ENCODE measurements at places on chromosomes 16 and 17.

- no peak for DNase-seq
Observed at GRCh38 chr17:30545024-30545423, 67.8 kb downstream of the GOSR1 start.

DNA sequence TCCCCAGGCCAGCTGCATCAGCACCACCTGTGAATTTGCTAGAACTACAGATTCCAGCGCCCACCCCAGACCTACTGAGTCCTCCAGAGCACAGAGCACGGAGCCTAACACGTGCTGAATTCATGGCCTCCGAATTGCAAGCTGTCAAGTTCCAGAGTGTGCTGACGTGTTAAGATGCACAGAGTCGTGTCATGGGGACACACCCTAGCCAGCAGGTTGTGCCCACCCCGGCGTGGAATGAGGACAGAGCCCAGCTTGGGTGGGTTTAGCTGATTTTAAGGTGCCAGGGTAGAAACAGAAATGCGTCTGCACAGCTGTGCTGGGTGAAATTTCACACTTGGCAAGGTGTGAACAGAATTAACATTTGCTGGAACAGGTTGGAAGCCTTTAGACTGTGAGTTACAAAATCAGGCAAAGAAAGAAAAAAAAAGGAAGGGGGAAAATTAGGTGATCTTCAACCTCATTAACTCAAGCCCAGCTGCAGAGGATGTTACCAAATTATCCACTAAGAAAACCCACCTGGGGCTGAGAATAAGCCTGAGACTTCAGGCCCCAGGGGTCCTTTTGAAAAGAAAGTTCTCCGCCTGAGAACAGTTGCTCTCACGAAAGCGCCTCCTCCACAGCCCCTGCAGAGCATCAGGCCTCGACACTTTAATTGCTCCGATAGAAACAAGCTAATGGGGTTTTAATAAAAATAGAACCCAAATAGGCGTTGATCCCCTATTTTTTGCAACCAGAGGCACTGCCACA, 27.1 kb downstream of the GINS3 start:
- DNase-seq = no peak

- no peak for DNase-seq
Observed at GRCh38 chr17:4641297-4642195, at the start of gene ALOX15. ALOX15 (minus strand) TSS chr17:4641678; CDS start chr17:4641651, 27 bp downstream.

GRCh38 chr17:28864991-28865849, 10.4 kb downstream of the ERAL1 start:
- DNase-seq = no peak

- peak; percentile 38 for DNase-seq
Observed at GRCh38 chr17:46940692-46941404, 17.9 kb downstream of the GOSR2 start.

DNA sequence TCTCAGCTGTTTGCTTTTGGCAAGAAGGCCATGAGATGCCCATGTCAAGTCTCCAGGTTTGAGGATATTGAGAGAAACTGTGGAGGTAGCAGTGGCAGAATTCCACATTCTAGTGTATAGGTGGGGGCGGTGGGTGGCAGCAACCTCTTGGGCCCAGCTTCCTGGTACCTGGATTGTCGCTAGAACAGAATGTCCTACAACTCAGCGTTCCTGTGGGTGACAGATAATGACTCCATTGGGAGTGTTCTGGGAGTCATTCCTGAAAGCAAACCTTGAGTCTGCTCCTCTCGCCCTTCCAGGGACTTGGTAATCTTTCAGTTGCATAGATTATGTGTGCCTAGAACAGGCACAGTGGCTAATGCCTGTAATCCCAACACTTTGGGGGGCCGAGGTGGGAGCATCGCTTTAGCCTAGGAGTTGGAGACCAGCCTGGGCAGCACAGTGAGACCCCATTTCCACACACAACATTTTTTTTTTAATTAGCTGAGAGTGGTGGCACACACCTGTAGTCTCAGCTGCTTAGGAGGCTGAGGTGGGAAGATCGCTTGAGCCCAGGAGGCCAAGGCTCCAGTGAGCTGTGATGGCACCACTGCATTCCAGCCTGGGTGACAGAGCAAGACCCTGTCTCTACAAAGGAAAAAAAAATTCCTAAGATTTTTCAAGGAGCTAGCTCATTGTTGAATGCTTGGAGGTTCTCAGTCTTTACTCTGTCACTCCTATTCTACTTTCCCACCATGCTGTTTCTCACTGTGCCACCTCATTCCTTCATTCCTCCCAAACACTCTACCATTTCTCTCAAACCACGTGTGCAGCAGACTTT, 37.9 kb upstream of the METTL16 start:
- no peak for DNase-seq

GRCh38 chr16:49789616-49790015, 66.3 kb downstream of the ZNF423 start:
- no peak for DNase-seq

- DNase-seq = no peak
Observed at GRCh38 chr16:12754824-12755543, 48.7 kb downstream of the CPPED1 start.

- no peak for DNase-seq
Observed at GRCh38 chr17:74808714-74809430, 32.7 kb upstream of the NAT9 start.

- peak; percentile 35 for DNase-seq
Observed at GRCh38 chr17:49180303-49180702, 30.1 kb downstream of the GNGT2 start.

DNA sequence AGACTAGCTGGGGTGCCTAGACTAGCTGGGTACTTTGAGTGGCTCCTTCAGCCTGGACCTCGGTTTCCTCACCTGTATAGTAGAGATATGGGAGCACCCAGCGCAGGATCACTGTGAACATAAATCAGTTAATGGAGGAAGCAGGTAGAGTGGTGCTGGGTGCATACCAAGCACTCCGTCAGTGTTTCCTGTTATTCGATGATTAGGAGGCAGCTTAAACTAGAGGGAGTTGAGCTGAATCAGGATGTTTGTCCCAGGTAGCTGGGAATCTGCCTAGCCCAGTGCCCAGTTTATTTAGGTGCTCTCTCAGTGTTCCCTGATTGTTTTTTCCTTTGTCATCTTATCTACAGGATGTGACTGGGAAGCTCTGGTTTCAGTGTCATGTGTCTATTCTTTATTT, 8.4 kb upstream of the TMEM235 start:
- DNase-seq = no peak

Data from stimulated activated CD8-positive, alpha-beta memory T cell treated with anti-CD3 and anti-CD28 coated beads, Interleukin-7, amount 100 ng/mL, for 4 hours (primary cell).